ENCODE measurements at places on chromosomes 5 and 9.

- no peak for DNase-seq
These were observed 16.6 kb downstream of the ZNF608 start for GRCh38 chr5:124729720-124730359.

GRCh38 chr5:6059137-6059800, 319.1 kb downstream of the MED10 start:
- DNase-seq, result no peak

GRCh38 chr5:96961053-96961452, 25.2 kb downstream of the LNPEP start:
- no peak for DNase-seq

- no peak for DNase-seq
These were observed 485.0 kb upstream of the EDIL3 start for GRCh38 chr5:84869675-84870074.

Data from T follicular helper cell (primary cell).